ENCODE measurements at places on chromosomes 12 and 14.

DNA sequence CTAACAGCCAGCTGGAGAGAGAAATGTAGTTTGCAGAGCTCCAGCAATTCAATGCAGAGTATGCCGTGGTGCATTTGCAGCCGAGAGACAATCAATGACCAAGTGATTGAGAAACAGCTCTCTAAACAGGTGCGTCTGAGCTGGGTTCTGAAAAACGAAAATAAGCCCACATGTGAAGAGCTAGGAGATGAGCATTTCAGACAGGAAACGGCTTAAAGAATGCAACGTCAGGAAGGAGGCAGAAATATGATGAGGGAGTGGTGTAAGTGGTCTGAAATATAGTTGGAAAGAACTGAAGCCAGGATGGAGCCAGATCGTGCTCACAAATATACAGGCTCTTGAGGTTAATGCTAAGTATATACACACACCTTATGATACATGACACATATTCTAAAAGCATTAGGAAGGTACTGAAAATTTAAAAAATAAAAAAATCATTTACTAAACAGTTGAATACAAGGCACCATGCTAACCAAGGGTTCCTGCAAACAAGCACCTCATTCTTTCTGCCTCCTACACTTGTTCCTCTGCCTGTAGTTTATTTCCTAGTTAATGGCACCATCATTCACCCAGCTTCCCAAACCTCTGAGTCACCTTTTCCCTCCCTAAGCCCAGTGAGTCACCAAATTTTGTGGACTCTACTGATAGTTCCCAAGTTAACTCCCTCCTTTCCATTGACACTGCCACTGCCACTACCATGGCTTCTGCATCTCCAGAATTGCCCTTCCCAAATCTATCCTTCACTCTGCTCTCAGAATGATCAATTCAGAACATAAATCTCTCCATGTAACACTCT is 2.3 kb upstream of the GARIN2 start:
- DNase-seq: peak; percentile 52

DNA sequence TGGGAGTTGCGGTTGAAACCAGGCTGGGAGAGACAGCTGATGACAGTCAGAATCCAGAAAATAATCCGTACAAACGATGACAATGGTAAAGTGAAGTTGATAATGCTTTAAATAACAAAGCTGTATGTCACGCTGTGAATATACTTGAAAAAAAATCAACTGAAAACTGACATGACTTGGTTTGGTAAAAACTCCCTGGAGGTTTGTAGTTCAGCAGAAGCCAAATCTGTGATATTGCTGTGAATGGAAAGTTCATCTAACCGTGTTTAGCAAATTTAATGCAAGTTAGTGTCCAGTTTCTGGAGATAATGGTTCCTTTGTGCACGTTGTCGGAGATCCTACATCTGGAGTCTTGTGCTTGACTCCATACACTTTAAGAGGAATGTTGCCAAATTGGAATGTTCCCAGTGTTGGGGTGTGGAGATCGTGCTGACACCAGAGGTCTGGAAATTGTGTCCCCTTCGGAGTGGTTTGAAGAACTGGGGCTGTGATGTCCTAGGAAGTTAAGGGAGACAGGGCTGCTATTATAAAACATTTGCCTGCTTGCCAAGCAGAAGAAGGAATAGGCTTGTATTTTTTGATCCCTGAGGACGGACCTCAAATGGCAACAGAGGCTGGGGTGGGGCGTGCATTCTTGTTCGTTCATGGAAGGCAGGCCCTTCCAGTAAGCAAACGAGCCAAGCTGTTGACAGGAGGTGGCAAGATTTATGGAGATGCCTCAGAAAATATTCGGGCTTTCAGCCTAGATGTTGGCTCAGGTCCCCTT is 30.6 kb downstream of the PPFIBP1 start:
- DNase-seq: no peak

DNA sequence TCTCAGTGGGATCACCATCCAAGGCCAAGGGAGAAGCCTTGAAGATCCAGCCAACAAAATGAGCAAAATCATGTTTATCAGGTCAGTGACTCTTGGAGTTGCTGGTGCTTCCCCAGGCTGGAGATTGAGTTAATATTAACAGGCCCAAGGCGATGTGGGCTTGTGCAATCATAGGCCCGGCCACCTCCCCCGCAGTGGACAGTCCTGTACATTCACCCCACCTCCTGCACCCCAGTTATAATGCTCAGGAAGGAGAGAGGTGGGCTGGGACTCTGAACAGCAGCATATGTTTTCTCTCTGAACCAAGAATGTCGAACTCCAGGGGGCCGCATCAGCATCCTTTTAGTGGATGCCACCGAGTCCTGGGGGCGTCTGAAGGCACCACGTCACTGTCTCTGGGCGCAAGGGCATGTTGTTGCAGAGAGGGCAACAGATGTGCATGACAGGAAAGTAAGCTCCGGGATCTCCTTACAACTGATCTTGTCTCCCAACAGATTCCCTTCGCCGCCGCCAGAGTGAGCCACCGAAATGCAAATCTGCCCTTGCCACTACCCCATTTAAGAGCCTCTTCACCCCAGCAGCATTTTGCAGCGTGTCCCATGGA is 32.2 kb upstream of the SERPINA6 start:
- peak; percentile 18 for DNase-seq

- no peak for DNase-seq
Measured at GRCh38 chr14:103716091-103716801, 636 bp downstream of the ZFYVE21 start.

GRCh38 chr14:101219896-101220703 is 316.6 kb upstream of the RTL1 start:
- no peak for DNase-seq

- DNase-seq: no peak
Measured at GRCh38 chr12:59386236-59386635, 209.6 kb upstream of the SLC16A7 start.

- DNase-seq: no peak
Measured at GRCh38 chr12:127280393-127281275, 986.3 kb upstream of the TMEM132C start.

GRCh38 chr14:68862954-68863594 is 70.2 kb upstream of the ZFP36L1 start:
- peak; percentile 15 for DNase-seq

DNA sequence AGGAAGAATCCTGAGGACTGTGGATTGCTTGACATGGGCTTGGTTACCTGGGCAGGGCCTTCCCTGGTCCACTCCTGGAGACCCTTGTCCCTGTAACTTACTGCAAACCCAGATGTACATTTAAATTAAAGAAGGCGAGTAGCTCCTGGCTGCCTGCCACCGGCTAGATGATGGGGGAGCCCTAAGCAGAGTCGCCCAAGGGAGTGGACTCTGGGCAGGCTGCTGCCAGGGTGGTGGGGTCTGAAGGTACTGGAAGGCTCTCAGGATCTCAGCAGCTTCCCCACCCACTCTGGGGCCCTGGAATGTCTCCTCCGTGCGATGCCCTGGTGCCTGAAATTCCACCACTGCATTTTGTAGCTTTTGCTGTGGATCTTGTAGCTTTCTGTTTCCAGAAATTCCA is 74.7 kb downstream of the FBXL14 start:
- no peak for DNase-seq

All from non-pigmented ciliary epithelial cell (primary cell).